ENCODE measurements at places on chromosomes 12 and 14.

DNA sequence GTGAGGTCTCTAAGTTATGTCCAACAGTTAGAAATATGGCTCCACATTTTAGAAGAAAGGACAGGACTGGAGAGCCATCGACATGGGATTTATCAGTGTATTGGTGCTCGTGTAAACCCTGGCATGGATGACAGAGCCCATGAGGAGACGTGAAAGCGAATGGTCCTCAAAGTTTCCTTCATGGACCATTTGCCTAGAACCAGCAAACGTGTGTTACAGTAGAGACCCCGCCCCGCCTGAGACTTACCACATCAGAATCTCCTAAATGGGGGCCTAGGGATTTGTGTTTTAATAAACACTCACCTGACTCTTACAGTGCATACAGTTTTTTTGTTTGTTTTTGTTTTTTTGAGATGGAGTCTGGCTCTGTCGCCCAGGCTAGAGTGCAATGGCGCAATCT is 12.2 kb downstream of the EVL start:
- no peak for DNase-seq

DNA sequence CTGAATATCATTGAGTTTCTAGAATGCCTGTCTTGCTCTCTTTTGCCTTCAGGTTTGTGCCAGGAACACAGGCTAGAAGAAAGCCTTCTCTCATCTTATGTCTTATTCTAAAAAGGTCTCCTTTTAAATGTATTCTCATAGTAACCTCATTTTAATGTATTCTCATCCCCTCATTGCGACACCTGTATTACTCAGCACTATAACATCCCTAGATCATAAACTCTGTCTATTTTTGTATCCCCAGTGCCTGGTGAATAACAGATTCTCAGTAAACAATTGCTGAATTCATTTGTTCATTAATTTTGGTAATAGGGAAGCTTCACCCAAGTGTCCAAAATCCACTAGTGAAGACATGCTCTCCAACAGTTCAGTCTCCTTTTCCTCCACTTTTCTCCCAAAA is 8.8 kb upstream of the LRRK2 start:
- DNase-seq: no peak

- DNase-seq: no peak
Observed at GRCh38 chr14:89340200-89341181, 76.5 kb downstream of the FOXN3 start.

DNA sequence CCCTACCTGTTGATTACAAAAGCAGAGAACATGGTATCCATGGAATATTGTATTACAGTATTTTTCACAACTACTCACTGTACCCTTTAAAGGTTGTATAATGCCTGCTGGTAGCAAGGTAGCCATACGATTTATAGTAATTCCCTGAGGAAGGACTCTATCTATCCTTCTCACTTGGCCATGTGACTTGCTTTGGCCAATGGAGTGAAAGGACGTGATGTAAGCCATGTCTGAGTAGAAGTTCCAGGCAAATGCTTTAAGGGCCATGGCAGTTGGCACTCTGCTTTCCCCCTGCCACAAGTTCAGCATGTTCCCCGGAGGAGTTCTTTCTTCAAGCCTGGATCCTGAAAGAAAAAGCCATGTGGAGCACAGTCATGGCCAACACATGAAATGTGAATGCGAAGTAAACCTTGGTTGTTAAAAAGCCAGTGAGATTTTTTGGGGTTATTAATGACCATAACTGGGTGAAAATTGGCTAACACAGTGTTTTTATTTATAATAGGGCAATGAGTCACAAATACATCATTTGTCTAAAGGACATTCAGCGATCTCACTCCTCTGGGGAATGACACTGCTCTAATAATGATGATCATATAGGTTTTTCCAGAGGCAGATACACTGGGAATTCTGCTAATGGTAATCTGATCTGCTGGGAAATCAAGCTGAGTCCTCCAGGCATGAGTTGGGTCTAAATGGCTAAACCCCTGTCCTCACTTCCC is 67.4 kb upstream of the SLC38A2 start:
- no peak for DNase-seq

GRCh38 chr12:111068290-111068689 is 147.9 kb upstream of the MYL2 start:
- DNase-seq: no peak

GRCh38 chr14:32657081-32657480 is 281.6 kb upstream of the NPAS3 start:
- no peak for DNase-seq

DNA sequence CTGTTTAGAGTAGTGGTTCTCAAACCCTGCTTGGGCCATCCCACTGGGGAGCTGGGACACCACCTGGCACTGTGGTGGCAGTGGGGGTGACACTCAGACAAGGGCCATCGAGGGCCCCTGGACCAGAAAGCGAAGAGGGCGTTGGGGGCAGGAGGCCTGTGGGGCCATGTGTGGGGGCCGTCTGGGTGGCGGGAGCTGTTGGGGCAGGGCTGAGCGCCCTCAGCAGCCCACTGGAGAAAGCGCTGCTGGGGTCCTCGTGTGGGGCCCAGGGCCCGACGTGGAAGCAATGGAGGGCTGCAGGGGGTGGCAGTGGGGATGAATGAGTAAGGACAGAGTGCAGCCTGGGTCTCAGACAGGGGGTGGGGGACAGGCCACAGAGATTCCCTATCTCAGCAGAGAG is 5.9 kb upstream of the ADSS1 start:
- no peak for DNase-seq

DNA sequence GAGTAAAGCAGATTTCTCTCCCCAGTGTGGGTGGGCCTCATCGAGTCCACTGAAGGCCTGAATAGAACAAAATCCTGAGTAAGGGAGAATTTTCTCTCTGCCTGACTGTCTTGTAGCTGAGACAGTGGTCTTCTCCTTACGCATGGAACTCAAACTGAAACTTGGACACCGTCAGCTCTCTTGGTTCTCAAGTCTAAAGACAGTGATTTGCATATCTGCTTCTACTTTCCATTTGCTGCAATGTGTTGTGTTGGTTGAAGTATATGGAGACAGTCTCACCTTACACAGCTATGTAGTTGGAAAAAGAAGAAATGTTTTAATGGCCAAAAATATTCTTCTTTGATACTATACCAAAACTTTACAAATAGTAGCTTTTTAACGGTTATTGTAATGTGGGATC is 160.2 kb upstream of the LMNTD1 start:
- DNase-seq: no peak

GRCh38 chr14:97410667-97411620 is 613.8 kb downstream of the VRK1 start:
- DNase-seq: no peak

GRCh38 chr12:14803830-14804160 is 325 bp downstream of the C12orf60 start:
- DNase-seq: no peak

DNA sequence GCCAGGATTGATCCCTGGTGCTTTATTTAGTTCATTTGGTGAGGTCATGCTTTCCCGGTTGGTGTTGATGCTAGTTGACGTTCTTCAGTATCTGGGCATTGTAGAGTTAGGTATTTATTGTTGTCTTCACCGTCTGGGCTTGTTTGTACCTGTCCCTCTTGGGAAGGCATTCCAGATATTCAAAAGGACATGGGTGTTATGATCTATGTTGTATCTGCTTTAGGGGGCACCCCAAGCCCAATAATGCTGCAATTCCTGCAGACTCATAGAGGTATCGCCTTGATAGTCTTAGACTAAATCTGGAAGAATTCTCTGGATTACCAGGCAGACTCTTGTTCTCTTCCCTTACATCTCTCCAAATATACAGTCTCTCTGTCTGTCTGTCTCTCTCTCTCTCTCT is 42.1 kb downstream of the AK7 start:
- no peak for DNase-seq

DNA sequence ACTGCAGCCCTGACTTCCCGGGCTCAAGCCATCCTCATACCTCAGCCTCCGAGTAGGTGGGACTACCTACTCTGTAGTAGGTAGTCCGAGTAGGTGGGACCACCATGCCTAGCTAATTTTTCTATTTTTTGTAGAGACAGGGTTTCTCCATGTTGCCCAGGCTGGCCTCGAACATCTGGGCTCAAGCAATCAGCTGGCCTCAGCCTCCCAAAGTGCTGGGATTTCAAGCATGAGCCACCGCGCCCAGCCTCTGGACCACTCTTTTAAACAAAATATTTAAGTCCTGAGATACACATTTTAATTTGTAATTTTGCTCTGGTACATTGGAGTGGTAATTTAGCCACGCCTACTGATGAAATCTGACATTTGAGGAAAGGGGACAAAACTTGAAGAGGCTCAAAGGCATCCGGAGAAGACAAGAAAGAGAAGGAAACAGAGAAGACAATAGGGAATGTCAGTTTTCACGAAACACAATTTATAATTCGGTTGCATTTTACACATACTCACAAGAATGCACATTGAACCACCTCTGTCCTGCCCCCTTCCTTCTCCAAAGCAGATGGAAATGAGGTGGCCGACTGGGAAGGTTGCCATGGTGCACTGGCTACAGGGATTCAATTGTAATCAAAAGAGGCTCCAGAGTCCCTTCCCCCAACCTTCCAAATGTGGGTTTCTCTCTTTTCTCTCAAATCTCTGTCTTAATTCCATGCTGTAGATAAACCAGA is 9.7 kb upstream of the TUBA1A start:
- DNase-seq: peak; percentile 43

GRCh38 chr14:69378274-69378673 is 19.8 kb downstream of the ERH start:
- DNase-seq: no peak

DNA sequence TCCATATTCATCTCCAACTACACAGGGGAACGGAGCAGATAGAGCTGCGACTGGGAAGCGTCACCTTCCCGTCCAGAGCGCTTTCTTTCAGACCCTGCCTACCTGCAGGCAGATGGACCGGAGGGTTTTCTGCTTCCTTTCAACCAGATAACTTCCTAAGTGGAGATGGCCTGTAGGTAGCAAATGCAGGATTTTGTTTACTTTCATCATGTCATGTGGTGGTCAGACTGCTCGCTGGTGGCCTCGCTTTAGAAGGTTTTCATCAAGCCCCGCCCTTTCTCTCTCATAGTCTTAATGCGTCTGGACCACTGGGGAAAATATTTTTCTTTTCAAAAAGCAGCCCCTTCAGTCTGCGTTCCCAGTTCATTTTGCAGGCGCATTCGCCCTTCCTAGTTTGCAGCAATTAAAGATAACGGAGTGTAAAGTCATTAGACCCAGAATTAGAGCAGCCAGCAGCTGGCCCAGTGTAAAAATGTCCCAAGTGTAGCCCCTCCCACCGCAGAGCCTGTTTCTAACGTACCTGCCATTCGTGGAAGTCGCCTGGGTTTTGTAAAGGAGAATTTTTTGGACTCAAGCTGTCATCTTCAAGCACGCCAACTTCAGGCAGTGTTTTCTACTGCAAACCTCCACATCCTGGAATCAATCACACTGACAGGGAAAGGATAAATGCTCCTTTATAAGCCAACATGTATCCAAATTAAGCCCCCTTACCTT is 68.9 kb downstream of the TESC start:
- DNase-seq: no peak

GRCh38 chr14:75343911-75344310 is 65.3 kb downstream of the FOS start:
- no peak for DNase-seq

DNA sequence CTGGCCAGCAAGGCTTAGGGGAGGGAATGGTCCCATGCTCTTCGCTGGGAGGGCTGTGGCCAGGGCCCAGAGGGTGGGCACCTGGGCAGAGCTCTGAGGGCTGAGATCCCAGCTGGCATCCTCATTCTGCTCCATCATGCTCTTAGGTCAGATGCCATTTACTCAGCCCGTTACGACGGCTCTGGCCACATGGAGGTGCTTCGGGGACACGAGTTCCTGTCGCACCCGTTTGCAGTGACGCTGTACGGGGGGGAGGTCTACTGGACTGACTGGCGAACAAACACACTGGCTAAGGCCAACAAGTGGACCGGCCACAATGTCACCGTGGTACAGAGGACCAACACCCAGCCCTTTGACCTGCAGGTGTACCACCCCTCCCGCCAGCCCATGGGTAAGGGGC is 30.8 kb upstream of the LRP1-AS start:
- no peak for DNase-seq

DNA sequence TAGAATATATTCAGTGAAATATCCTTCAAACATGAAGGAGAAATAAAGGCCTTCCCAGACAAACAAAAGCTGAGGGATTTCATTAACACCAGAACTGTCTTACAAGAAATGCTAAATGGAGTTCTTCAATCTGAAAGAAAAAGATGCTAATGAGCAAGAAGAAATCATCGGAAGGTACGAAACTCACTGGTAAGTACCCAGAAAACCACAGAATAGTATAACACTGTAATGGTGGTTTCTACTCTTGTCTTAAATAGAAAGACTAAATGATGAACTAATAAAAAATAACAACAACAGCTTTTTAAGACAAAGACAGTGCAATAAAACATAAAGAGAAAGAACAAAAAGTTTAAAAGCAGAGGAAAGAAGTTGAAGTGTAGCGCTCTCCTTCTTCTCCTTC is 18.7 kb upstream of the RNF212B start:
- DNase-seq: no peak

DNA sequence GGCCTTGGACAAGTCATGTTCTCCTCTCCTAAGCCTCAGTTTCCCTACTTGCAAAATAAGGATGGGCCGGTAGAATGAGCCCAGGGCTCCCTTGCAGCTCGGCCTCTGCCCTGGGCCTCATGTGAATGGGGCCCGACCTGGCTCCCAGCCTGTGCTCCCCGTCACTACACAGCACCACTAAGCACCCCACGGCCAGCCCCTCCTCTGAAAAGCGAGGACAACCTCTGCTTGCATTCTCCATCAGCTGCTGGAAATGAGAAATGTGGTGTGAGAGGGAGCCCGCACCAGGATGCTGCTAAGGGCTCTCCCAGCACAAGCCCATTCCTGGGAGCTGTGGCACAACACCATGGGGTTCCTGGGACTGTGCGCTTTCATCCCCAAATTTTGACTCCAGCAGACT is 10.2 kb downstream of the SLC25A47 start:
- no peak for DNase-seq

DNA sequence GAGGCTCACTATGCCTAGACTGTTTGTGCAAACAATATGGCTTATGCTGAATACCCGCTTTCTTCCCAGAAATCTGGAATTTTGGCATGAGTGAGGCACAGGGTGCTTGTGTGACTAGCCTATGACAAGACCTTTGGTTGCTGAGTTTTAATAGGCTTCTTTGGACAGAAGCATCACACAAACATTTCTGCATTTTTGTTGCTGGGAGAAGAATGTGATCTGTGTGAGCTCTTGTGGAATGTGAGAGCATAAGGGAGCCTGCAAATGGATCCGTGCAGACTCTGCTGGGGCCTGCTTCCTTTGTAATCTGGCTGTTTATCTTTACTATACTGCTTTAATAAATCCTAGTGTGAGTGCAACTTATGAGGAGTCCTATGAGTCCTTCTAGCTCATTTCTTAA is 83.0 kb upstream of the ZDHHC17 start:
- DNase-seq: no peak

- DNase-seq: no peak
Observed at GRCh38 chr14:103101963-103102688, 7.6 kb downstream of the EXOC3L4 start.

DNA sequence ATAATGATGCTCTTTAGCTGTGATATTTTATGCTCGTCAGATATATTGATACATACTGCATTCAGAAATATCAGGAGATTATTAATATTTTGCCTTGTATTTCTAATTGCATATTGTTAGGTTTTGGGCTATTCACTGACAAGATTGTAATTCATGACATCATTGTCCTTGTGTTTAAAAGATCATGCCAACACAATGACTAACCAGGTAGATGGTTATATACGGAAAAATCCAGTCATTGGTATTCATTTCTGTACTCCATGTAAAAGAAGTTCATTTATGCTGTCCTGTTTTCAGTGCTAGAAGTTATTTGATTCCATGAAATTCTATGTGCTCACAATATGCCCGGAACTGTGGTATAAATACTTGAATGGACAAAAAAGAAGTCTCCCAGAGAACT is 107.5 kb downstream of the KITLG start:
- DNase-seq: no peak

GRCh38 chr12:12686472-12686871 is 9.5 kb downstream of the GPR19 start:
- no peak for DNase-seq
